ENCODE measurements at places on chromosomes 12 and 14.

DNA sequence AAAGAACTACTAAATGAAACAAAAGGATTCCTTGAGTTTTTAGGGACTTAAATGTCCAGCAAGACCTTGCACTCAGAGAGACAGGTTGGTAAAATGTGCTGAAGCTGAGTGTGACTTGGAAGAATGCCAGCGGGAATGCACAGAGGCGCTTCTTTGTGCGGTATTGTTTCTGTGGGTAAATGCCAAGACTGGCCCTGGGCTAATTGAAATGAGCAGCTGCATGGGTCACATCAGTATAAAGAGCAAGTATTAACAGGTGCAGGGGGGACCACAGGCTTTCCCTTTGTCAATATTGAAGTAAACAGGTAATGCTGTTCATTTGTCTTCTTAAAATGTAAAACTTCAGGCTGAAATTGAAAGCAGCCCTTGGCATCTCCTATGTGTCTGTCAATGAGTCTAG lies 74.3 kb downstream of the LMO3 start:
- DNase-seq = no peak

DNA sequence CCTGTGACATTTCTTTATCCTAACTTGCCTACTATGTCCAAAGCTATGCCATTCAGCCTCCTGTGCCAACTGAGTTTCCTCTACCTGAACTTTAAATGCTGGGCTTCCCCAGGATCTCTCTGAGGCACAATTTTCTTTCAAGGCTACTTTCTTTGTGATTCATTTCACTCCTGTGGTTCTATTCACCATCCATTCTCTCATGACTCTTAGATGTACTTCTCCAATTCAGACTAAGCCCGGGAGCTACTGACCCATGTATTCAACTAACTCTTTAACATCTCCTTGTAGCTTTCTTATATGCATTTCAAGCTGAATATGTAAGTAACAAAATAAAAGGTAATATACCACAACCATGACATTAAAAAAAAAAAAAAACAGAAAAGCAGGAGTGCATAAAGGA lies 738.9 kb upstream of the USP15 start:
- DNase-seq = no peak

DNA sequence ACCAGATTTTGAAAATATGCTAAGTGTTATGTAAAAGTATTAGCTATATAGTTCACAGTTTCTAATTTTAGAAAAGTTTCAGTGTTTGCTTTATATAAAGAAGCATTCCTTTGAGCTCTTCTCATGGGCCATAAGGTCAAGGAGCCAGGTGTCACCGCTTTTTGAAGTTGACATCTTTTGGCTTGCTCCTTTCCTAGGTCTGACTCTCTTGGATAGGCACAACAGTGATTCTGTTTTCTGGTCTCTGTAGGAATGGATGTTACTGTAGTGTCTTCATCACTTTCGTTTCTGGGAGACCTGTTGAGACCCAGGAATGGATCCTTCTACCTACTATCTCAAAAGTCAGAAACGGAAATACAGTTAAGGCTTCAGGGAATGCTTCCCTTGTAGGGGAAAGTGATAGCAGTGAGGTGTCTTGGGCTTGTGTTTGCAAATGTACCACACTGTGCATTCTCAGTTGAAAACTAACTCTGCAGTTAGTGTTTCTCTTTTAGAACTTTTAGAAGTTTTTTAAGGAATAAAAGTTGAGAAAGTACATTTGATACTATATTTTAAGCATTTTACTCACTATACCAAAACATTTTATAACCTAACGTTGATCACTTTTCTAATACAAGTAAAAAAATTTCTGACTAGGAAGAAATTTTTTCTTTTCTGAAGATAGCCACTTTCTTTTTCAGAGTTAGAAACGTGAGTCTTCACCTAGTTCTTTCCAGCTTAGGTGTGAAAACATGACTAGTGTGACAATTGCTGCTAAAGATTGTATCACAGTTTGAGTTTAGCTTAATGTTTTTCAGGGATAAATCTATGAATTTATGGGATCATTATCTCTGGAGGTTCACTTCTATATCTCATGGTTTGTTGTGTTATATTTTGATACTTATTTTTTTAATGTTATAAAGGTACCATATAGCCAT lies 20.8 kb downstream of the VRK1 start:
- no peak for DNase-seq

DNA sequence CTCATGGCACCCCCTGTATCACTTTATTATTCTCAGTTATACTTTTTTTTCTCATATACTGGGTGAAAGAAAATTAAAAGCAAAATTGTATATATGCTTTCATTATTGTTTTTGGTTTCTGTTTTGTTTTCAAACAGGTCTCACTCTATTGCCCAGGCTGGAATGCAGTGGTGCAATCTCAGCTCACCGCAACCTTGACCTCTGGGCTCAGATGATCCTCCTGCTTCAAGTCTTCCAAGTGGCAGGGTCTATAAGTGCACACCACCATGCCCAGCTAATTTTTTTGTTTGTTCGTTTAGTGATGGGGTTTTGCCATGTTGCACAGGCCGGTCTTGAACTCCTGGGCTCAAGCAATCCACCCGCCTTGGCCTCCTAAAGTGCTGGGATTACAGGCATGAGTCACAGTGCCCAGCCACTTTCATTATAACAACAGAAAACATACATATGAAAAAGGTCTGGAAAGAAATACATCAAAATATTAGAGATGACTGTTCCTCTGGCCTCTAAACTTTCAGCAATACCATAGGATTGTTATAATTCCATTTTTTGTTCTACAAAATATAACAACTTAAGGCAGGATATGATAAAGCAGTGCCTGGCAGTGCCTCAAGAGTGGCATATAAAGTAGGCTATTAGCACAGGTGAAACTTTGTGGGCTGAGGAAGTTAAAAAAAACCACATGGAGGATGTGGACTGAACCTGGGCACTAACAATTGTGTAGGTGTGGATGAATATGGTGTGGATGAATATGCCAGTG lies 5.8 kb upstream of the NTN4 start:
- no peak for DNase-seq

GRCh38 chr12:45406988-45407850 lies 191.3 kb downstream of the ANO6 start:
- DNase-seq = no peak

GRCh38 chr12:19302100-19302640 lies 137.1 kb upstream of the AEBP2 start:
- DNase-seq = no peak

GRCh38 chr14:73368616-73369015 lies 89.7 kb downstream of the NUMB start:
- DNase-seq = no peak

DNA sequence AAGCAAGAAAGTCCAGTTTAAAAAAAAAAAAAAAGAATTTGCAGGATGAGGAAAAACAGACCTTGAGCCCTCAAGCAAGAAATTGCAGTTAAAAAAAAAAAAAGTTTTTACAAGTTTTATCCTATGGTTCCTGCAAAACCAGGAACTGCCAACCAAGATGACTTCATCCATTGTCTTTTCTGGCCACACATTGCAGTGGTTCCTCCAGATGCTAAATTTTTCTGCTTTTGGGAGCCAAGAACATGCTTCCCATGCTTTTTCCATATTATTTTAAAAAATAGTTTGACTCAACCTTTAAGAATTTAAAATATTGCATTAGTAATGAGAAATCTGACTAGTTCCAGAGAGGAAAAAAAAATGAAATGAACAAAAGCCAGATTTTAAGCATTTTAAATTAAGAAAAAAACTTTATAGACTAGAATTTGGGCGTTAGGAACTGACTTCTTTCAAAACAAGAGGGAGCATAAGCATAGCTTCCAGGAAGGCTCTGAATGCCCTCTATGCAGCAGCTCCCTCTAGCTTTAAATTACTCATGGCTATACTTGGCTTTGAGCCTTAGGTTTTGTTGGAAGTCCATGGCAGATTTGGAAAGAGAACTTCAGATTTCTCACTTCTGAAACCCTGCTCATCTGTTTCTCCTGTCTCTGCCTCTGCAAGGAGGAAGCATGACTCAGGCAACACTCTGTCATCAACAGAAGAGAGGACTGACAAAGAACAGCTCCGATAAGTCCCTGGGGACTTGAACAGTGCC lies 124.5 kb downstream of the GPR65 start:
- no peak for DNase-seq

GRCh38 chr14:69214393-69214792 lies 23.1 kb downstream of the EXD2 start:
- peak; percentile 33 for DNase-seq

- no peak for DNase-seq
Observed at GRCh38 chr12:66309606-66310005, 7.3 kb downstream of the HELB start.

DNA sequence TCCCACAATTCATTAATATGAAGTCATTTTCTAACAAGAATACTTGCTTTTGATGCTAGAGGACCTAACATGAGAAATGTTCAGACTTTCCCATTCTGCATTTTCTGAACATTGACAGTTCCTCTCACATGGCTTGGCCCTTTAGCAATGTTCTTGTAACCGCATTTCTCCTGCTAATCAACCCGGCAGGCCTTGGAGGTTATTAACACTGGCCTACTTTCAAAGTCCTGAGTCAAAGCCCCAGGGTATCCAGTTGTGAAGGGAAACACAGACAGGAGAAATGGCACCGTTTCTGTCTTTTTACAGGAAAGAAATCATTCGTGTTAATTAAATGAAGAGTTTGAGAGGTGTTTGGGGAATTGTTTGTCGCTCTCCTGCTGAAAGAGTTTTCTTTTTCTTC lies 446.5 kb upstream of the MIS18BP1 start:
- no peak for DNase-seq

DNA sequence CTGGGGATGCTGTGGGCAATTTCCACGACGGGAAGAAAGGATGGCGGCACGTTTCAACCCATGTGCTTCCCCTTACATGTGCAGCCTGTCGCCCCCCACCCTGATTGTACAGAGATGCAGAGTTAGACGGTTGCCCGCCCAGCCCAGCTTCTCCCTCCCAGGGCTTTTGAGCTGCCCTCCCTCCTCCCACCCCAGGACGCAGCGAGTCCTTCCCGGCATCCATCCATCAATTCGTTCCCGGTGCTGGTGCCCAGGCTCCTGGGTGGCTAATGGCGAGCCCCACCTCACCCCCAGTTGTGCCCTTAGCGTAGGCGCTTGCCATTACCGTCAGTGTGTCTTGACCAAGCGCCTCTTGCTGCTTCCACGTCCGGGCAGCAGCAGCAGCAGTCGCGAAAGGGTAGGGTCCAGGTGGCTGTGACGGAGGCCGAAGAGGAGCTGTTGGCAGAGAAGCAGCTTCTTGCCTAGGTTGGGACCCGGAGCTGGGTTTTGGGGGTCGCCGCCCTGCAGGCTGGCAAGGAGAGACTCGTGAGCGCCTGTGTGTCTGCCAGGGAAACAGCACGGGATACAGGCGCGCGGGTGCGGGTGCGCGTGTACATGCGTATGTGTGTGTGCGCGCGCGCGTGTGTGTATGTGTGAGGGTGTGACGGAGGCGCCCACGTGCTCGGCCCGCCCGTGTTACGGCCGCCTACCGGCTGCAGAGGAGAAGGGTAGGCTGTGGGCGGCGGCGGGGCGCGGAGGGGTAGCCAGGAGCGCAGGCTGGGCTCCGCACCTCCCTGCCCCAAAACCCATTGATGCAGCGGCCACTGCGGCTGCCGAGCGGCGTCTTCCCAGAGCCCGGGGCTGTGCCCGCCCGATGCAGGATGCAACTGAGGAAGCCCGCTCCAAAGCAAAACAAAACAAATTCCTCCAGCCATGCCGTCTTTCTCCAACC lies at the start of gene SLC6A15:
SLC6A15 (minus strand) TSS at position 602 of the 931 bp plus-strand sequence. CDS start 20,679 bp downstream, outside the sequence.
- DNase-seq = peak; percentile 52

DNA sequence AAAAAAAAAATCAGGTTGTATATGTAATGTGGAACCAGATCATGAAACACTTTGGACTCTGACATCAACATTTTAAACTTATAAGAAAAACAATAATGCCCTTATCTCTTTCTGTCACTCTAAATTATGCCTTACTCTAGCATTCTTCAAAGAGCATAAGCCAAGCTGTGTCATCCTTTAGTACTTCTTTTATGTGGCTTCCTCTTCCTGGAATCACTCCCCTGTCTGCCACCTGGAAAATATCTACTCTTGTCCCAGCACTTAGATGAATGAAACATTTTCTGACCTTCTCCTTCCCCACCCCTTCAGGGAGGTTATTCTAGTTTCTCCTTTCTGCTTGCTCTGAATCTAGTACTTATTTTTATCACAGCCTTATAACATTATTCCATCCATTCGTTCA lies 101.2 kb downstream of the CNTN1 start:
- no peak for DNase-seq

- no peak for DNase-seq
Observed at GRCh38 chr12:110936367-110937103, 16.2 kb upstream of the MYL2 start.

GRCh38 chr14:43754838-43755237 lies 752.2 kb downstream of the FSCB start:
- no peak for DNase-seq

DNA sequence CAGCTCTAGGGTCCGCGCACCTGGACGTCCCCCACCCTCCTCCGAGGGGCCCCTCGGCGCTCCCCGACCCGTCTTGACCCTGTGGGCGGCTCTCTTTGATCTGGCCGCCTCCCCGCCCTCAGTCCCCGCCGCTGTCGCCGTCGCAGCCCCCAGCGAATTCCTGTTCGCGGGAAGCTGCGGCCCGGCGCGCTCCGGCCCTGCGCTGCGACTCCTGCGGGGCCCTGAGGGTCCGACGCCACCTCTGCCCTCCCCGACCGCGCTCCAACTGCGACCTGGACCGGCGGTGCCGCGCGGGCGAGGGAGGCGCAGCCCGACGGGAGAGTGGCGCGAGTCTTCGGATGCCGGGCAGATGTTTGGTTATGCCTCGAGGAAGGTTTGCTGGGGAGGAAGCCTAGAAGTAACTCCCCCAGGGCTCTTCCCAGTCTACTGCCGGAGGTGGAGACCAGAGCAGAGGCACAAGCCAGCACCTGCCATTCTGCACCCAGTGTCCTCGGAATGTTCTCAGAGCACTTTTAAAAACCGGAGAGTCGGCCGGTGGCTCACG lies 440 bp upstream of the ISM2 start:
- DNase-seq = no peak

- DNase-seq = no peak
Observed at GRCh38 chr12:28234444-28234843, 44.2 kb downstream of the CCDC91 start.

GRCh38 chr14:76546426-76547221 lies 170.7 kb downstream of the ESRRB start:
- no peak for DNase-seq

- no peak for DNase-seq
Observed at GRCh38 chr14:90460136-90460535, 63.3 kb downstream of the CALM1 start.

GRCh38 chr12:121787063-121788025 lies 6.1 kb downstream of the RHOF start:
- DNase-seq = no peak

GRCh38 chr12:119461636-119462214 lies 127.2 kb downstream of the CCDC60 start:
- DNase-seq = no peak

DNA sequence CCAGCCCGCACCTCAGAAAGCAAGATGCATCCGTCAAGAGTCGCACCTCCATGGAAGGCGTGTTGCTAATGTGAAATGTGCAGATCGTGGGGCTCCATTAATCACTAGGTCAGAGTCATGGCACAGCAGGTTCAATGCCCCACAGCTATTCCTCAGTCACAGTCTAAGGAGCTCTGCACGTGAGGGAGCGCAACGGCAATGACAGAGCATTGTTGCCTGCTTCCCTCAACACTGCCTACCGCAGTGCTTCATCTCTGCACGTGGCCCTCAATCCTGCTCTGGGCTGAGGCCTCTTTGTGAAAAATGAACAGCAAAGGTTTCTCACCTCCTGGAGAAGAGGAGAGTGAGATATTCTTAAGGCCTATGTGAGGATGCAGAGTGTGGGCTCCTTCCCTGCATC lies 995.2 kb upstream of the TMEM132C start:
- no peak for DNase-seq

GRCh38 chr14:87579036-87579435 lies 413.9 kb downstream of the GALC start:
- no peak for DNase-seq
